ENCODE measurements at places on chromosomes 1 and 21.

DNA sequence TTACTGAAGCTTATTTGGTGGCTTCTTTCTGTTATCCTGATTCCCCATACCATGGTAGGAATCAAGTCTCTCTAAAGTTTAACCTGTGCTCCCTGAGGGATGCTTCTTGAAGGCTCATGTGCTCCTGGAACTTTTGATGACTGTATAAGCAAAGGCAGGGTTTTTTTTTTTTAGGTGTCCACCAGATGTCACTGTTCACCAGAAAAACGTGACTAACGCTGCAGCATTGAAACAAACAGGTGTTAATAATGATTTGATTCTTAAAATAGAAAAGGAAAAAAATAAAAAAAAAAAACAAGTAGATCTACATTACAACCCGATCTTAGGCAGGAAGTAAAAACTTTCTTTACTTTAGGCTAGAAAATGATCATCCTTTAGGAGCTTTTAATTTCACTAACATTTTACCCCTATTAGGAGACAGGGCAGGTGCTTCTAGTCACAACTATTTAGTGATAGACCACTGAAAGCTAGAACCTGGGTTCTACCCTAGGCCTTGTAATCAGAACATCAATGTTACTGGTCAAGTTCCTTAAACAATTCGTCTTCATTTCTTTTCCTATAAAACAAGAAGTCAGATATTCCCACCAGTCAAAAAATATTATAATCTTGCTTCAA lies 223.0 kb downstream of the PLA2G4A start:
- DNase-seq = no peak

GRCh38 chr1:114764689-114765088 lies 6.9 kb upstream of the CSDE1 start:
- DNase-seq = no peak

DNA sequence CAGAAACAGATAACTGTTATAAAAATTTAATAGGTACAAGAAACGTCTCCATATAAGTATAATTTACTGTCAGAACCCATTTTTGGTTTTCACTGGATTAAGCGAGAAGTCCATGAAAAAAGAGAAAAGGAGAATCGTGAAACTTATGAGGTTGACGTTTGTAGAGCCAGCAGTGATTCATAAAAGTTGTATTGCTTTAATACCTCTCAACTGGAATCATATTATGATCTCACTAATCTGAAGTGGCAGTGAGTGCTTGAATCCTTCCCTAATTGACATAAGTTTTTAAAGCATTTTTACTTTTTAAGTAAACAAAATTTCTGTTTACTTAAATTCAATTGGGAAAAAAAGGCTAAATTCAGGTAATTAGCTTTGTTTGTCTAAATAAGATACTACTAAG lies 315.3 kb downstream of the TPR start:
- no peak for DNase-seq

DNA sequence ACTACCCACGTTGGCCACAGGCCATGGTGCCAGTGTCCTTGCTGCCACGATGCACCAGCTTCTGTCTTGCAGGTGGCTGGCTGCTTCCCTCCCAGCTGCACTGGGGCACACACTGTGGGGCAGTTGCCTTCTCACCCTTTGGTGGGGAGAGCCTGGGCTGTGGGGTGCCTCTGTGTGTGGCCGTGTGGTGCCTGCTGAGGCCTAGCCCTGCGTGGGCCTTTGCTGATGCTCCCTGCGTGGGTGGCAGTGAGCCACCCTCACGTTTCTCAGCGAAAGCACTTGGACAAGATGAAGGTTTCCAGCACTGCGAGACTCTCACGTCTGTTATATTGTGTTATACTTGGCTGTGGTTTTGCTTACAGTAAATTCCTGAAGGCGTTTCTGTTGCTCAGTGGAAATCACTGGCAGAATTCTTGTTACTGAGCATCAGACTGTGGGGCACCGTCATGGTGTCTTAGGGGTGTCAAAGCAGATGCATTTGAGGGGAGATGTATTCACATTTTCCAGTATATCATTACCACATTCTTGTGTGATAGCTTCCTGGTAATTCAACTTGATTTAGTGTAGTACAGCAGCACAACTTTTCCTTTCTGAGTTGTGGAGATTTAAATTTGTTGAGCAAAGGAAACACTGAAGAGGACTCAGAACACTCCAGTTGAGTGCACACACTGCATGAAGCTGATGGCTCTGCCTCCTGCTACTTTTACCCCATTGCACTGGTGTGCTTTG lies 124.7 kb downstream of the PCBP3 start:
- no peak for DNase-seq

DNA sequence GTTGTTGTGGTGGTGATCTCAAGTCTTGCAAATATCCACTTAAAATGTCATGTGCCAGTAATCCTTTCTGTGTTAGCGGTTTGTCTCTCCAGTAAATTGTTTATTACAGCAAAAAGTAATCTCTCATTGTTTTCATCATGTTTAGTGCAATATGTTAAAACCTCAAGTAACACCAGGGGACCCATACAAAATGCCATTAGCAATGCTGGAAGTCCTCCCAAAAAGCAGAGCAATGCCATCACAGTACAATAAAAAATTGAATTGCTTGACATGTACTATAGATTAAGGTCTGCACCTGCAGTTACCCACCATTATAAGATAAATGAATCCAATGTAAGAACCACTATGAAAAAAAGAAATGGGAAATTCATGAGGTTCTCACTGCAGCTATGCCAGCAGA lies 1606.5 kb downstream of the BRINP3 start:
- no peak for DNase-seq

GRCh38 chr1:31675161-31675560 lies 28.7 kb downstream of the COL16A1 start:
- no peak for DNase-seq

DNA sequence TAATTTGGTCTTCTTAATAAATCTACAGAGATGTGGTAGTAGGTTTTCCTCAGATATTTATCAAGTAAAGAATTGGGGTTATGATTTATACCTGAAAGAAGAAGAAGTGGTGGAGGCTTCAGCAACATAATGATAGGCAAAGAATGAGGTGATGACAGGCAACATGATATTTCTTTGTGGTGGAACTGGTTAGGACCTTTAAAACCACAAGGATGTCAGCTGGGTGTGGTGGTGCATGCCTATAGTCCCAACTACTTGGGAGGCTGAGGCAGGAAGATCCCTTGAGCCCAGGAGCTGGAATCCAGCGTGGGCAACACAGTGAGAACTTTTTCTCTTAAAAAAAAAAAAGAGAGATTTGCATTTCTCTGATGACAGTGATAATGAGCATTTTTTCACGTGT lies 34.1 kb upstream of the COL11A1 start:
- no peak for DNase-seq

DNA sequence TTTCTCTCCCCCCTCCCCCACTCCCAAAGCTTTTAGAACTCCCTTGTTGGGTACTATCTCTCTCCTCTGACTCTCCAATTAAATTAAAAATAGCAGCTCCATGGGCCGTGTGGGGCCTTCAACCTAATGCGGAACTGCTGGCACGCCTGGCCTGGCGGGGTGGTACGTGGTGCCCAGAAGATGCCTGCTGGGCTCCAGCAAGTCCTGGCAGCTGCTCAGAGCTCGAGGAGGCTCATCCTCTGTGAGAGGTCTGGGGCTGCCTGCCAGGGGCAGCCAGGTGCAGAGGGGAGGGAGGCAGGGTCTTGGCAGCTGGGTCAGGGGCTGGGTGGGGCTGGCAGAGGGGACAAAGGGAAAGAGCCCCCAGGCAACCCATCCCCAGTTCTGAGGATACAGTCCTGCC lies 74.4 kb downstream of the ACTL8 start:
- no peak for DNase-seq

DNA sequence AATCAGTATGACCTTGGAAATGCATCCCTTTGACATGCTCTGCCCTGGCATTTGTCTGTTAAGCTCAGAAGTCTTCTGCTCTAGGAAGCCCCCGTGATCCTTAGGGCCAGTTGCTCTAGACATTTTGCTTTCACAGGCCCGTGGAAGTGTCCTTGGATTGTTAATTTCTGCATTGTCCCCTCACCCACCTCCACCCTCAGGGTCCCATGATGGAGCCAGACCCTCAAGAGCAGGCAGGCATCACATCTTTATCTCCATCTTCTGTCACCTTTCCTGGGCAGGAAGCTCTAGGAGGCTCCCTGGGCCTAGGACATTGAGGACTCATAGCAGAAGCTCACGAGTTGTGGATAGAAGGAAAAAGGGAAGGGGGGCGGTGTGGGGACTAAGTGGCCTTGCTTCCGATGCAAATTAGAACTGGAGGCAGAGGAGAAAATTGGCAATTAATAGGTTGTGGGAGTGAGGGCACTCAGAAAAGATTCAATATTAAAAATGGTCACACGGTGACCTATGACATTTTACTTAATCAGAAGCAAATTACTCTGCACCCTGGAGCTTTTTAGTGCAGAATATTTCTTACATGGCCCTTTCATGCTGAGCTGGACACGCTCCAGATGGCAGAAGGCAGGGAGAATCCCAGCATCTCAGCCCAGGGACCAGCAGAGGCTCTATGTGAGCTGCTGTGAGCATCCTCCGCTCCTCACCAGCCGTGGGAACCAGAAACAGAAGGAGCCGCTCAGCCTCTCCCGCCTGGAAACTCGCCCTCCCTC lies 185.0 kb downstream of the MATN1 start:
- no peak for DNase-seq

DNA sequence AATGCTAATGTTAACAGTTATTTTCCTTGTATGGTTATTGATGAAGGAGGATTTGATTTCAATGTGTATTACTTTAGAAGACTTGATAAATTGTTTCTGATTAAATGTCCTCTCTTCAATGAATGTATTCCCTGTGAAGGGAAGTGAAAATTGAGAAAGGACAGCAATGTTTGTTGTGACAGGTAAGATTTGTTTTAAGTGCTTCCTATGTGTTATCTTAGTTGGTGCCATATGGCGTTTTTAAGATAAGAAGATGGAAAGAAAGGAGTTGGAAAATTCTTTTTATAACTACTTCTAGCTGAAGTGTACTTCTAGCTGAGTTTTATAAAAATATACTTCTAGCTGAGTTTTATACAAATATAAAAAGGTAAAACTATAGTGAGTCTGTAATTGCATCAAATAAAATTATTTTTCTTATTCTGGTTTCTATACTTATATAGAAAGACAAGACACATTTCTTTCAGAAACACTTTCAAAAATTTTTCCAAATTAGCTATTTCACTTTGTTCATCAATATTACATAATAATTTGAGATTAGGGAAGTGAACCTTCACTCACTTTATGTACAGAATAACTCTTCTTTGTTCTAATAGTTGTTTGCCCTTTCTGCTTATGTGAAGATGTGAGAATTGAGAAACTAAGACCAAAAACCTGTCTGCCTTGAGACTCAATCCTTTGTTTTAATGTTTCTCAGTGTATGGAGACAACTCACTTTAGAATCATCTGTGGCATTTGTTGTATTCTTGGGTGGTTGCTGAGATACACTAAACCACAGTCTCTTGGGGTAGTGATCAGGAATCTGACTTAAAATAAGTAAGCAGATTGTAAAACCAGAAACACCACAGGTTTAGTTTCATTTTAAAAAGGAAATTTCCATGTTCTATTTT lies 382.9 kb upstream of the B3GALT2 start:
- DNase-seq = no peak

- no peak for DNase-seq
Measured at GRCh38 chr1:240854367-240854766, 242.4 kb upstream of the GREM2 start.

- DNase-seq = no peak
Measured at GRCh38 chr21:31874812-31875212, 2.0 kb downstream of the HUNK start.

DNA sequence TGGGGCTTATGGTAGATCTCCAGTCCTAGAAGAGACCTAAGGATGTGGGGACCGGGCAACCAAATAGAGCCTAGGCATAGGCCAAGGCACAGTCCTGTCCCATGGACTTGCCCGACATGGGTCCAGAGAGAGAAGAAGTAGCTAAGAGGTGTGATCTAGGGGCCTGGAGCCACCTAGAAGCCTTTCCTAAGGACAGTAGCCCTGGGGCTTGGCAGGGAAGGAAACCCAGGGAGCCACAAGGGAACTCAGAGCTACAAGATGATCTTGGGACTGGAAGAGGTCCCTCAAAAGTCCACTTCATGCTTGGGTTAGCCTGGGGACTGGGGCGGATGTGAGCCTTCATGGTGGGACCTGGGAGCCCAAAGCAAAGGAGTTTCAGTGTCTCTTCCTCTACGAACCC lies 18.8 kb downstream of the IRF2BP2 start:
- no peak for DNase-seq

- no peak for DNase-seq
Measured at GRCh38 chr1:172351754-172352161, 68.7 kb upstream of the C1orf105 start.

- no peak for DNase-seq
Measured at GRCh38 chr1:211739671-211740411, 64.4 kb upstream of the NEK2 start.
